Right renal pelvis (tissue), 4 donors: ENCODE measurements at places on chromosomes 2 and 18. TPM values are rescaled to one million over a fixed set of nuclear protein-coding genes. Genes with fewer than 3 reads are reported as not detected.

CPO gene
- 1.1 TPM for polyA plus RNA-seq

DNA sequence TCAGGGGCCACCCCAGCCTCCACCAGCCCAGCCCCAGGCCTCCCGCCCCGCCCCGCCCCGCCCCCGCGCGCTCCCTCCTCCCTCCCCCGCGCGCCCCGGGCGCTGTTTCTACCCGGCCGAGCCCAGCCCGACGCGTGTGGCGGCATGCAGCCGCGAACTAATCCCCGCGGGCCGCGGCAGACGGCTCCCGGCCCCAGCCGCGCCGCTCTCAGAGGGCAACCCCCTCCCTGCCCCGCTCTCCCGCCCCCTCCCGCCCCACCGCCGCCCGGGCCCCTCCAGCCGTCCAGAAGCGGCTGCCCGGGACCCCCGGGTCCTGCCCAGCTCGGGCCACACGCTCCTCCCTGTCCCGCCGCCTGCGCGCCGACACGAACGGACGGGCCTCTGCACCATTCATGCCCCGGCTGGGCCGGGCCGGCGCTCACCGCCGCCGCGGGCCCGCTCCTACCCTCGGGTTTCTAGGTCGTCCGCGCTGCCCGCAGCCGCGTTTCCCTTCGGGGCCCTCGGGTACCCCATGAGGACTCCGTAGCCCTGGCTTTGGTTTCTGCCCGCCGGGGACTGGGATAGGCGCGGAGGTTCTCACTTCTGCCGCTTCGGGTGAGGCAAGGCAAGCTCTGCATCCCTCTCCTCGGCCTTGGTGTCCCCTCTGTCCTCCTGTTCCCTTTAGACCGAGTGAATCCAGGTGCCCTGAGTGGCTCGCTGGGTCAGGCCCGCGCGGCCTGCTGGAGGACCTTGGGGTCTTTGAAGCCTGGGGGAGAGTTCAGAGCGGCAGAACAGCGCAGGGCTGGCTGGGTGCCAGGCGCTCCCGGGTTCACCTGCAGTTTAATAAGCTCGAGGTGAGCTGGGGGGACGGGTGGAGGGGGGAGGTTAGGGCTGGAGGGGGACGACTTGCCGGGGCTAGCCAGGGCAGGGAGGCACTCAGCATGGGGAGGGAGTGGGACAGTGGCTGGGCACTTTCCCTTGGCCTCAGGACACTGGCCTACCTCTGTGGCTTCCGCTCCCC lies 3.1 kb downstream of the WNT10A start:
- DNase-seq: no peak

SIX2 gene
- 29.8 TPM for polyA plus RNA-seq

PSME4 gene
- polyA plus RNA-seq: 58.9 TPM

- no peak for DNase-seq
Measured at GRCh38 chr2:152456262-152456661, 121.3 kb downstream of the FMNL2 start.

- no peak for DNase-seq
Measured at GRCh38 chr2:118882693-118883336, 35.4 kb upstream of the EN1 start.

- DNase-seq: no peak
Measured at GRCh38 chr18:22739789-22740188, 193.3 kb upstream of the RBBP8 start.

- no peak for DNase-seq
Measured at GRCh38 chr2:121232626-121233265, 52.3 kb downstream of the TFCP2L1 start.
